SK-N-DZ (cell line): ENCODE measurements at places on chromosomes 3 and 15.

- DNase-seq, result no peak
Measured at GRCh38 chr15:94300612-94301011, 69.3 kb downstream of the MCTP2 start.

DNA sequence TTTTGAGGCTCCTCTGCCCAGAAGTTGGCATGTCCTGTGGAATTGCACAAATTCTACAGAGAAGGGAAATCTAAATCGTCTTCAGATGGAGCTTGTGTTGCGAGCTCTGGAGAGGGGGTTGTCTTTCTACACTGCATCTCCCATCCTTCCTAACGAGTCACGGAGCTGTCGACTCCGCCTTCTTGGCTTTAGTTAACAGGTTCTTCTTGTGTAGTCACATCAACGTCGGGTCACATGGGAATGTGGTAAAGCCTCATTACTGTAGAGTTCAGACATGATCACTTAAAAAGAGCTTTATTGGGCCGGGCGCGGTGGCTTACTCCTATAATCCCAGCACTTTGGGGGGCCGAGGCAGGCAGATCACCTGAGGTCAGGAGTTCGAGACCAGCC lies 60.0 kb downstream of the DNASE1L3 start:
- DNase-seq, result no peak

DNA sequence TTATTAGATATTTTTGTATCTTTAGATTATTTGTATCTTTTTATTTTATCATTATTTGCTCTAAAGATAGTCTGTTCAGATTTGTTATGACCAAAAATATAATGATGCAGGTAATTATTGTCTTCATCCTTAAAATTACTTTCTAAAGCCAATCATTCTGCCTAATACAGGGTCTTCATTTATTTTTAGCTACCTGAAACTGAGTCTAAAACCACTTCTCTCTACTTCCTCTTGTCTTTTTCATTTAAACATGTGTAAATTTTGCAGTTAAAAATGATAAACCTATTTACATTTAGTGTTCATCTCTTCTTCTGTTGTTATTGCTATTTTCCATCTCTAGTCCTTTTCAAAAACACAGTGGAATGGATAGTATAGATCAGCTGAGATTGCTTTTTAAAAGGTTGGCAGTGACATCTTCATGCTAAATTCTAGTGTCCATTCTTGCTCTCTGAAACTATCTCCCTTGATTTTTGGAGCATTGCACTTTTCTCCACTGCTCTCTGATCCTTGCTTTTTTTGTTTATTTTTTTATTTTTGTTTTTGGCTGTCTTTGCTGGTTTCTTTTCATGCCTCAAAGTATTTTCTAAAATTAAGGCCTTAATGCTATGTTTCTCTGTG lies 91.8 kb downstream of the UBE2E2 start:
- no peak for DNase-seq

DNA sequence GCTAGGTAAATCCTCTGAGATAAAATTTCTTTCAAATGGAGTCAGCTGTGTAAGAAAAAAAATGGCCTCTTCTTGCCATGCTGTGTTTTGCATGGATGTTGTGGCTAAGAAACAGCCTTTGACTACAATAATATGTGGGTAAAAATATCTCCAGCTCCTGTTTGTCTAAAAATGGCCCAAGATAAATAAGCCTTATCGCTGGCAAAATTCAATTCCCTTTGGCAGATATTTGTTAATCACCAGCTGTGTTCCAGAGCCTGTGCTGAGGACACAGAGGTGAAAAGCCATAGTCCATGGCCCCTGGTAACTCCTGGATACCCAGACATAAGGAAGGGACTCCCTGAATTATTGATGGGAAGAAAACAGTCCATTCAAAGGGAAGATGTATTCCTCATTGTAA lies 15.3 kb upstream of the RAMAC start:
- DNase-seq, result no peak

DNA sequence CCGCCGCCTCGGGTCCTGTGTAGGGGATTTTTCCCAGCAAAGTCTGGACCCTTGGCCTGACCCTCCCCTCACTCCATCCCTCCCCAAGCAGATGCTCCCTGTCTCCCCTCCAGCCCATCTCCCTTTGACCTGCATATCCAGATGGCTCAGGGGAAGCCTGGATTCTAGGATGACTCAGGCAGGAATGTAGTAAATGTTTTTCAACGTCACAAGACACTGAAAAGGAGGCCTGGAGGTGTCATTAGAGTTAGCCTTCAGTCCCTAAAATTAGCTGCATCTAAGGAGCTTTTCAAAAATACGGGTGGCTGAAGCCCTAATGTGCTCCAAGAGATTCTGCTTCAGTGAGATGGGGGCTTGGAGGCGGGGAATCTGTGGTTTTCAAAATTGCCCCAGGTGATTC lies 7.2 kb downstream of the ACAN start:
- DNase-seq, result no peak

DNA sequence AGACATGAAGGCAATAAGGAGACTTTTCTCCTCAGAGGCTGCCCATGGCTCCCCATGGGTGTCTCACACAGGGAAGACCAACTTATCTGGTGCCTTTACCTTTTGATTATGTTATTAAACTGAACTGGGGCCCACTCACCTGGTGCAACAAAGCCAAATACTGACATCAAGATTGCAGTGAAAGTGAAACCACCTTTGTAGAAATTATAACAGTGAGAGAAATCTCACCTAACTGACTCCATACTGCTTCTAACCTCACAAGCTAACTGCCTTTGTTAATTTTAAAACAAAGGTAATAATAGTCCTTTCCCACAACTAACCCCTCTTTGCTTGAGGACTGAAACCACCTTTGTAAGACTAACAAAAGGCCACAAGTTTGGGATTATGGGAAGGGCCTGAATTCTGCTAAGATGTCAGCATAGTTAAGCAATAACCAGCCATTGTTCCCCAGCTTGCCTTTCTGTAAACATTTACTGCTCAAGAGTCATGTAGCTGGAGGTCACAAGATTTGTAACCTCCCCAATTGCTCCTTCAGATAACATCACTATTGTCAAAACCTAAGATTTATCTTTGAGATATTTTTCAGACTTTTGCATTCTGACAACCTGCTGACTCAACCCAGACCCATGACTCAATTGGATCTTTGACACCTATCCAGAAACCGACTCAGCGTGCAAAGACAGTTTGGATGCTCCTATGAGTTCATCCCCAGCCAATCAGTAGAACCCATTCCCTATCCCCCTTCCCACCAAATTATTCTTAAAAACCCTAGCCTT lies 420.3 kb upstream of the CFAP20DC start:
- no peak for DNase-seq

DNA sequence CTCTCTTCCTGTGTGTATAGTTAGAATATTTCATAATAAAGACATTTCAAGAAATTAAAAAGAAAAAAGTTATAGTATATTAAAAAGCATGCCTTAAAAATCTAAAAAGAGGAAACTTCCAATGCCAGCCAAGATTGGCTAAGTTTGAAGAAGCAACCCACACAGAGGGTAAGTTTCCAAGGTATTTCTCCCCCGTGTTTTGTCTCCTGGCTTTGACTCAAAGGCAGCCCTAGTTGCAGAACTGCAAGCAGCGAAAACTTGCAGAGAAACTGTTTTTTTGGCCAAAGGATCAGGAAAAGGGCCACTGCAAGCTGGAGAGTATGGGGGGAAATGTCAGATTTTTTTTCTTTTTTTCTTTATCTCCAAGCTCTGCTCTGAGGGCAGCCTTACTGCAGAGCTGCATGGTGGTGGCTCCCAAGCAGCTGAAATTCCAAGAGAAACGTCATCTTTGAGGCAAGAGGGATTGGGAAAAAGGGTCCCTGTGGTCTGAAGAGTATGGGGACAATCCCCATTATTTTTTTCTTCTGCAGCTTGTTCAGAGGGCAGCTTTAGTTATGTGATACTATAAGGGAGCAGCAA lies 23.0 kb downstream of the HACL1 start:
- DNase-seq, result no peak

- DNase-seq, result peak; percentile 84
Measured at GRCh38 chr3:119034256-119035013, at the start of gene IGSF11. IGSF11 (minus strand) TSS chr3:119034846; CDS start chr3:119034582, 264 bp downstream.

DNA sequence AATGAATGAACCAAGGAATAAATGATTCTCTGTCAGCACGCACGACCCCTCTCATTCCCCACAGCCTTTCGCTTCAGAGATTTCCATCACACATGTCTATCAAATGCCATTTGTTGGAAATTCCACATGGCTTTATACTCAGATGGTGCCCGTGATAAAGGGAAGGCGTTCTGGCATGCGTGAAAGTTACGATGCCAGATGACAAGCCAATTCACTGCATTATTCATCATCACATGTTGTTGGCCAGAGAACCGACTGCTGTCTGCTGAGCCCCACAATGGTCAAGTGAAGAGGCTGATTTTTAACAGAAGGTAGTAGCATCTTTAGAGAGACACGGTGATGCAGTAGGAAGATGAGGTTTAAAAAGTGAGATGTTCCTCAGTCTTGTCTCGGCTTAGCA lies 74.1 kb upstream of the FRMD4B start:
- DNase-seq, result peak; percentile 60
